Stimulated activated CD8-positive, alpha-beta memory T cell treated with anti-CD3 and anti-CD28 coated beads, Interleukin-7, amount 100 ng/mL, for 1 hour (primary cell): ENCODE measurements at places on chromosomes 1 and 21.

- DNase-seq = no peak
Measured at GRCh38 chr1:15961492-15961891, 14.4 kb downstream of the ZBTB17 start.

DNA sequence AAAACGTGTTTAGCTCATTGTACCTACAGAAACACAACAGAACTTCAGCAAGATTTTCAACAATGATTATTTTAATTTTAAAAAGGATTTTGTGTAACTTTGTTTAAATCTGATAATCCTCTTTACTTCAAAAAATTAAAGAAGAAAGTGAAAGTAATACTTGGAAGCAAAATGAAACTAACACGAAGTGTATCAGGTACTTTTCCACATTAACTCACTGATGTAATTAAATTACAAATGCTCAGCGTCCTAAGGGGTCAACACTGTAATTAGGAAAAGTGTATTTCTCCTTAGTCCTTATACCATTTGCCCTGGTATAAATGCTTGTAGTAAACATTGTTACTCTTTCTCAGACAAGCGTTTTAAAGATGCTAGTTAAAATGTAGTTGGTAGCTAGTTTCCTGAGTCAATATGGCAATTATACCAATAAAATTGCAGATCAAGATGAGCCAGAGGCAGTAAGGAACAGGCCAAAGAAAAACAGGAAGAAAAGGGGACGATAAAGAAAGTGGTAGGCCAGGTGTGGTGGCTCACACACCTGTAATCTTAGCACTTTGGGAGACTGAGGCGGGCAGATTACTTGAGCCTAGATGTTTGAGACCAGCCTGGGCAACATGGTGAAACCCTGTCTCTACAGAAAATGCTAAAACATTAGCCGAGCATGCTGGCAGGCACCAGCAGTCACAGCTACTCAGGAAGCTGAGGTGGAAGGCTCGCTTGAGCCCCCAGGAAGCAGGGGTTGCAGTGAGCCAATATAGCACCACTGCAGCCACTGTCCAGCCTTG lies 553.0 kb downstream of the SMYD3 start:
- DNase-seq = no peak

- no peak for DNase-seq
Measured at GRCh38 chr1:67393240-67393639, 37.0 kb downstream of the SERBP1 start.

GRCh38 chr1:110454328-110454727 lies 3.4 kb downstream of the PROK1 start:
- DNase-seq = no peak

DNA sequence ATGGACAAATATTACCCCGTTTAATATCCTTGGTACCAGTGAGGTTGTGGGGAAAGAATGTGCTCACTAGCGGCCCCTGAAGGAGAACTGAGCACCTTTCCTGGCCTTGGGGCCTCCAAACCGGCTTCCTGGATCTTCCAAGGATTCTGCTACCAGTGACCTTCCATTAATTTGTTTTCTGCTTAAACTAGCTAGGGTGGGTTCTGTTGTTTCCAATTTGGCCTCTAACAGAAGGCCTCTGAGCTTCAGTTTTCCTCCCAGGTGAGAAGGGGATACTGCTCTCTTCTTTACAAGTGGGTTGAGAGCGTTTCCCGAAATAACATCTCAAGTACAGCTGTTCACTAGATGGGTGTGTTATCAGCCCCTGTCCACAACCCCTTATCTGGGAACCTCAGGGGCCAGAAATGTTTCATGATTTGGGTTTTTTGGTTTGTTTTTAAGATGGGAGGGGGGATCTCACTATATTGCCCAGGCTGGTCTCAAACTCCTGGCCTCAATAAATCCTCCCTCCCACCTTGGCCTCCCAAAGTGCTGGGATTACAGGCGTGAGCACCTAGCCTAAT lies 16.9 kb upstream of the IFNGR2 start:
- no peak for DNase-seq

- DNase-seq = peak; percentile 78
Measured at GRCh38 chr21:42227909-42228708, 9.2 kb downstream of the ABCG1 start.

GRCh38 chr21:17607684-17608083 lies 5.0 kb downstream of the BTG3 start:
- no peak for DNase-seq

DNA sequence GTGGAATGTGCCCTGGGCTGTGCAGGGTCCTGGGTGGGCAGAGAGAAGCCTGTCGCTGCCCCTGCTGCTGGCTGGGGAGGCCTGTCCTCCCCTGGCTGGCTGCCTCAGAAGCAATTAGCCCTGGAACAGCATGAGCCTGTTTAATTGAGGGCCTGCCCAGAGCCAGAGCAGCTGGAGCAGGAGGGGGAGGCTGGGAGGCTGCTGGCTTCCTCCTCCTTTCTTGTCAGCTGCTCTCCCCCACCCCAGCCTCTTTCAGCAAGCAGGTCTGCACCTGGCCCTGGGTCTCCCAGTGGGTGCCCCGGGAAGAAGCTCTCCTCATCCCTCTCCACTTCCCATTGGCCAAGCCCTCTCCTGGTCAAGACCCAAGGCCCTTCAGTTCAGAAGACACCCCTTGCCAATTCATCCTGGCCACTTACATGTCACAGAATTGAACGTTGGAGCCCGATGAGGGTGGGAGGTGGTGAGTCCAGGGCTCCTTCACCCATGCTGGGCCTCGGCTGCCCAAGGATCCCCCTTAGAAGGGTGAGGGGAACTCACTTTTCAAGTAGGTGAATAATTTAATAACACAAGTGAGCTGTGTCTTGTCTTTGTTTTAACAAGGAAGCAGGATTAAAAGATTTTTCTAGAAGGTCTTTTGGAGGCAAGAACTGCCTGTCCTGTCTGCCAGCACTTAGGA lies 13.2 kb downstream of the AMPD2 start:
- DNase-seq = no peak

DNA sequence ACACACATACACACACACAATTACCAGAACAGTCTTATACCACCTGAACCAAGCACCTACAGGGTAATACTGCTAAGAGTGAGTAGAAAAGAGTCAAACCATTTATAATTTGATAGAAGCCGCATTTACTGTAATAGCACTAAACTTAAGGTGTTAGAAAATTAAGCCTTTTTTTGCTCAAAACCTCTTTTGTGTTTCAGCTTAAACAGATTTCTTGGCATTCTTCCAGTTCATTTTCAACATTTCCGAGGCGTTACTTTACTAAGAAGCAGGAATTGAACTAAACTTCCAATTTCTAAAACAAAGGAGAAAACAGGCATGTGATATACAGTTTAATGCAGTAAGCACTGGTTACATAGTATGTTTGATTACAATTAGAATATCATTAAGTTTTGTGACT lies 387.2 kb downstream of the NCAM2 start:
- DNase-seq = no peak

GRCh38 chr1:17218939-17219338 lies 14.0 kb downstream of the PADI1 start:
- no peak for DNase-seq

DNA sequence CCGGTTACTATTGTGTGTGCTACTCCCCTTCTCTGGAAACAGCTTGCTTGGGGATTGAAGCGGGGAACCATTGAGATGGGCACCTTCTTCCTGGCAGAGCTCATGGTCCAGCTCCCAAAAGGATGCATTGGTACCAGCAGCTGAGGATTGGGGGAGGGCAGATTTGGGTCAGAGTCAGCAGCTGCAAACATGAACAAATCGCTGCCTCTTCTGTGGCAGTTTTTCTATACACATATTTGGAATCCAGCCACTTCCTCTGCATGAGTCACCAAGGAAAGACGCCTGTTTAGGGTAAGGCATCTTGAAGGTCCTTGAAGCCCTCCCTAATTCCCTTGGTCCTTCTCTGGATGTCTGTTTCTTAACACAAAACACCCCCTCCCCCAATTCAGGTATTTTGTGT lies 104.7 kb downstream of the DAB1 start:
- DNase-seq = no peak

- DNase-seq = no peak
Measured at GRCh38 chr1:215215846-215216245, 133.3 kb downstream of the KCNK2 start.

- no peak for DNase-seq
Measured at GRCh38 chr21:39066829-39067780, 116.1 kb downstream of the PSMG1 start.

GRCh38 chr1:20185834-20186782 lies at the start of the genes PLA2G2C and UBXN10:
Gene PLA2G2C, minus strand, starts transcription at chr1:20186518. Its CDS starts 9,155 bp downstream, at chr1:20177363.
Gene UBXN10, plus strand, starts transcription at chr1:20186096. Its CDS starts 4,466 bp downstream, at chr1:20190562.
- no peak for DNase-seq

- DNase-seq = no peak
Measured at GRCh38 chr1:13801655-13802486, 101.9 kb downstream of the PRDM2 start.

DNA sequence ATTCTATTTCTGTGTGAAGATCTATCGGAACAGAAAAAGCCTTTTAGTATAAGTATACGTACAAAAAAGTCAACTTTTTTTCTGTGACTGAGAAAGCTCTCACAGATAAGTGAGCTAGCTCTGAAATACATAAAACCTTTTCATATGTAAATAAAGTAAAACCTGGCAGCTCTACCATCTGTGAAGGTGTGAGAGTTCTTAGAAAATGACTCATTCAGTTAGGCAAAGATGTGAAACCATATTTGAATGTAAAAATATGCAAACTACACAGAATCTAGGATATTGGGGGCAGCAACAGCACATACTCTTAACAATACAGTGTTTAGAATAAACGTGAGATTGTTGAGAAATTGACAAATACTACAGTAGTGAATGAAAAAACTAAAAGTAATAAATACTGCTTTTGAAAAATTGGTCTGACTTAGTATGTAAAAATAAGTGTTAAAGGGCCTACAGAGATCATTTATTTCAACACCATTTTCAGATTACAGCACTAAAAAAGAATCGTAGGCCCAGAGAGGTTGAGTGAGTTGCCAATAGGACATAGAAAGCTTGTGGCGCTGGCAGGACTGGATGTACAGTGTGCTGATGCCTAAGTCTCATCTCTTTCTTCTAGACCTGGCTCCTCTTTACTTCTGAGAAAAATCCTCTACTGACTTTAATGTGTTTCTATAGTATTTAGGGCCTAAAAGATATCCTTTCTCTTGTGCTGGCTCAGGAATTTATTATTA lies 19.8 kb downstream of the ATP6V1G3 start:
- DNase-seq = no peak

GRCh38 chr1:37131281-37131680 lies 97.0 kb upstream of the GRIK3 start:
- DNase-seq = no peak

DNA sequence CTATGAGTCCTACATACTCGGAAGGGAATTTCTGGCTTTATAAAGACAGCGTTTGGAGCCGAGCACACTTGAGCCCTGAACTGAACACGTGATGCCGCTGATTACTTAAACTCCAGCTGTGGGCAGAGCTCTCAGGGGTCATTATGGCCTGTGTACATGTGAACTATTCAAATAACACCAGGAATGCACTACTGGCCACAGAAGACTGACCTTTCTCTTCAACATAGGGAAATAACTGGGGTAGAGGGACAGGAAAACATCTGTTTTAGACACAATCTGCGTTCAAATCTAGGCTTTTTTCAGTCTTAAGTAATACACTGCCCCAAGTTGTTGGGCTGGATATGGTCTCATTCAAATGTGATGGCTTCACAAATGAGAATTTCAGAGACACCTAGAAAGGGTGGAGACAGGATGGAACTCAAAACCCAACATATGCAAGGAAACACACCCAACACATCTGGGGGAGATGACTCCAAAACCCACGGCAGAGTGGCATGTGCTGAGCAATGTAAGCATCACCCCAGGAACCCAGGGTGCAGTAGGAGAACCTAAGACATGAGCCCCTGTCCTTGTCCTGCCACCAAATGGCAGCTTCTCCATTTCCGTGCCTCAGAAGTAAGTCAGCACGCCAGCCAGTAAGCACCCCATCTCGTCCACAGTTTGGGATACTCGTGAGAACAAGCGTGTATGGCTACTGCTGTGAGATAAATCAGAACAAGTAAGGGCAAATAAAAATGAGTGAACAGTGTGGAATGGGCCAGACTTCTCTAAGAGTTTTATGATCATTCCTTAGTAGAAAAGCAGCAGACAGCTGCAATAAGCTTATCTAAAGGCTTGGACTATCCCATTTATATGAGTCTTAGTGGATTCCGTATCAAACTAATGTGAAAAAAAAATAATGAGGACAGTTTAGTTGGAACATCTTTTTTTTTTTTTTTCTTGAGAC lies 24.9 kb downstream of the NID1 start:
- no peak for DNase-seq

DNA sequence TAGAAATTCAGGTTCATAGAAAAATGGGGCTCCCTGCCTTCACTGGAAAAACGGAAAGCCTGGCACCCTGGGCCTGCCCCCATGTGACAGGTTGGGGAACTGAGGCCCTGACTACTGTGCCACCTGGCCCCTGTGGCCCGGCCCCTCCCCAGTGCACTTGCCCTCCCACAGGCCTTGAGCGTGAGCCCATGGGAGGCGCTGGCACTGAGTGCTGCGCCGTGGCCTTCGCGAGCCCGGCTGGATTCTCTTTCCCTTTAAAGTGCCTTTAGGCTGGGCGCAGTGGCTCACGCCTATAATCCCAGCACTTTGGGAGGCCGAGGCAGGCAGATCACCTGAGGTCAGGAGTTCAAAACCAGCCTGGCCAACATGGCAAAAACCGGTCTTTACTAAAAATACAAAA lies 45.7 kb downstream of the SLC37A1 start:
- DNase-seq = no peak

- DNase-seq = no peak
Measured at GRCh38 chr21:31629972-31630711, 29.4 kb upstream of the SOD1 start.

- no peak for DNase-seq
Measured at GRCh38 chr1:89999208-89999607, 4.3 kb downstream of the ZNF326 start.

- no peak for DNase-seq
Measured at GRCh38 chr1:3017440-3018050, 3.7 kb upstream of the ACTRT2 start.

GRCh38 chr1:168121401-168122011 lies 15.2 kb downstream of the GPR161 start:
- DNase-seq = no peak

GRCh38 chr1:41285818-41286217 lies 43.7 kb upstream of the SCMH1 start:
- no peak for DNase-seq

GRCh38 chr21:32520875-32521735 lies 64.2 kb downstream of the TCP10L start:
- DNase-seq = no peak

- no peak for DNase-seq
Measured at GRCh38 chr1:165595246-165595938, 35.6 kb upstream of the MGST3 start.

DNA sequence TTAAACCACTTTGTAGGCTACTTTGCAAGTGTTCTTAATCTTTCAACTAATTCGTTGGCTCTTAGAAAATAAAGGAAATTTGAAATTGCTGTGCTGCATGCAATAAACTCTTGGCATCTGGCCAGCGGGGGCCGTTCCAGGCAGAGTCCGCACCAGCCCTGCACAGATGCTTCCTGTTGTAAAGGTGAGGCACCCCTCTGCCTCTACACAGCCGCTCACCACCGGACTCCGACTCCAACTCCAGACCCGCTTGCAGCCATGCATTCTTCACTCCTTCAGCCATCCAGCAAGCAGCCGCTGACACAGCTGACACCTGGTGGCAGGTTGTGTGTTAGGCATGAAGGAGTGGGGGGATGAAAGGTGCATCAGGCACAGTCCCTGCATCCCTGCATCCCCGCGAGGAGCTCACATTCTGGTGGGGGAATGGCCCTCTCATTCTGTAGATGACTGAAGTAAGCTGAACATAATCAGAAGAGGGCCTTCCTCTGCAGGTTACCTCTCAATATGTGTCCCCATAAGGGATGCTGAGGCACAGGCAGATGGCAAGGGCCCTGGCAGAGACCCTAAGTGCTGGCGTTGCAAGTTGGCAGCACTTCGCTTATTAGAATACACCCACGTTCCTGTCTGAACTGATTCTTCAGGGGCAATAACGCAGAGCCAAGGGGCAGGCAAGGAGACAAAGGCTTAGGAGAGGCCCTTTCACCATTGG lies 56.8 kb downstream of the GLIS1 start:
- peak; percentile 13 for DNase-seq

- DNase-seq = no peak
Measured at GRCh38 chr1:104195395-104195794, 445.7 kb downstream of the AMY1C start.
